ENCODE measurements at places on chromosomes 16 and 17.

GRCh38 chr17:15915961-15916360 is 29.0 kb upstream of the ADORA2B start:
- DNase-seq = peak; percentile 30

DNA sequence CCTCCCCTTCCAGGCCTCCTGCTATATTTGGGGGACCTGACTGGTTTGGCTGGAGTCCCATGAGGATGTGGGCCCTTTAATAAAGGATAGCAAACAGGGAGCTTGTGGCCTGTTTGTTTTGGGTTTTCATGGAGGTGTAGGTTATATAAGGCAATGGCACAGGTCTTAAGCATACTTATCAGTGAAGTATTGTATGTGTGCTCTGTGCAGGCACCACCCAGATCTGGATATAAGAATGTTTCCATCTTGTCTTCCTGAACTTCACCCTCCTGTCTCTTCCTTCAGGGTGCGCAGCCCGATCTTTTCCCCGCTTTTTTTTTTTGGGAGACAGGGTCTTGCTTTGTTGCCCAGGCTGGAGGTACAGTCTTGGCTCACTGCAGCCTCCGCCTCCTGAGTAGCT is 10.6 kb downstream of the SLC52A1 start:
- DNase-seq = no peak

- DNase-seq = no peak
Measured at GRCh38 chr16:75263291-75263962, 12.0 kb upstream of the BCAR1 start.

- no peak for DNase-seq
Measured at GRCh38 chr16:20327444-20328041, at the start of gene GP2. Gene GP2, minus strand, starts transcription at chr16:20327513. Its CDS starts 1,082 bp downstream, at chr16:20326431.

GRCh38 chr17:73090396-73091202 is 1.9 kb downstream of the SLC39A11 start:
- no peak for DNase-seq

GRCh38 chr17:4920351-4921048 is 11.6 kb upstream of the GP1BA start:
- no peak for DNase-seq

GRCh38 chr17:40559954-40560591 is 5.2 kb downstream of the CCR7 start:
- DNase-seq = peak; percentile 88

DNA sequence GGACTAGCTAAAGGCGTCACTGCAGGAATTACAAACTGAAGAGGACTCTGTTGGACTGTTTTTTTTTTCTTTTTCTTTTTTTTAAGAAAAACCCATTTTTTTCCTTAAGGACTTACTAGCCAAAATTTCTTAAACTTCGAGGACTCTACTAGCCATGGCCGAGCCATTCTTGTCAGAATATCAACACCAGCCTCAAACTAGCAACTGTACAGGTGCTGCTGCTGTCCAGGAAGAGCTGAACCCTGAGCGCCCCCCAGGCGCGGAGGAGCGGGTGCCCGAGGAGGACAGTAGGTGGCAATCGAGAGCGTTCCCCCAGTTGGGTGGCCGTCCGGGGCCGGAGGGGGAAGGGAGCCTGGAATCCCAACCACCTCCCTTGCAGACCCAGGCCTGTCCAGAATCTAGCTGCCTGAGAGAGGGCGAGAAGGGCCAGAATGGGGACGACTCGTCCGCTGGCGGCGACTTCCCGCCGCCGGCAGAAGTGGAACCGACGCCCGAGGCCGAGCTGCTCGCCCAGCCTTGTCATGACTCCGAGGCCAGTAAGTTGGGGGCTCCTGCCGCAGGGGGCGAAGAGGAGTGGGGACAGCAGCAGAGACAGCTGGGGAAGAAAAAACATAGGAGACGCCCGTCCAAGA is 878 bp downstream of the HEXIM1 start:
- peak; percentile 91 for DNase-seq

- no peak for DNase-seq
Measured at GRCh38 chr17:72884066-72884465, 208.4 kb downstream of the SLC39A11 start.

- DNase-seq = peak; percentile 72
Measured at GRCh38 chr16:76222853-76223252, 54.3 kb upstream of the CNTNAP4 start.

GRCh38 chr16:9003322-9003721 is 39.6 kb upstream of the USP7 start:
- no peak for DNase-seq

- no peak for DNase-seq
Measured at GRCh38 chr16:60755907-60756306, 1280.3 kb downstream of the CDH8 start.

GRCh38 chr16:20937736-20938135 is 37.2 kb downstream of the LYRM1 start:
- DNase-seq = no peak

- DNase-seq = no peak
Measured at GRCh38 chr16:78385086-78385805, 285.8 kb downstream of the WWOX start.

GRCh38 chr17:35568561-35568960 is 7.9 kb upstream of the SLFN14 start:
- no peak for DNase-seq

DNA sequence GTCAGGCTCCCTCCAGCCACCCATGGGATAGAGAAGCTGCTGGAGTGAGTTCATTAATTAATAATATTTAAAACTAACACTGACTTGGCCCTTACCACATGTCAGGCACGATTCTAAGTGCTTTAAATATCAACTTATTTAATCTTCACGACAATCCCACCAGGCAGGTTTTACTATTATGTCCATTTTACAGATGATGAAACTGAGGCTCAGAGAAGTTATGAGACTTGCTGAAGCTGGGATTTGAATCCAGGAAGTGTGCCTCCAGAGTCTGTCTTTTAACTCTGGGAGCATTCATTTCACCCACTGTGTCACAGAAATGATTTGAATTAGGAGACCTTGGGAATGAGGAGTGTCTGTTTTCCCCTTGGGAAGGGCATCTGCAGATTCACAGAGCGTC is 8.8 kb downstream of the SPNS3 start:
- no peak for DNase-seq

GRCh38 chr16:89357055-89357816 is 133.1 kb downstream of the ANKRD11 start:
- peak; percentile 95 for DNase-seq

DNA sequence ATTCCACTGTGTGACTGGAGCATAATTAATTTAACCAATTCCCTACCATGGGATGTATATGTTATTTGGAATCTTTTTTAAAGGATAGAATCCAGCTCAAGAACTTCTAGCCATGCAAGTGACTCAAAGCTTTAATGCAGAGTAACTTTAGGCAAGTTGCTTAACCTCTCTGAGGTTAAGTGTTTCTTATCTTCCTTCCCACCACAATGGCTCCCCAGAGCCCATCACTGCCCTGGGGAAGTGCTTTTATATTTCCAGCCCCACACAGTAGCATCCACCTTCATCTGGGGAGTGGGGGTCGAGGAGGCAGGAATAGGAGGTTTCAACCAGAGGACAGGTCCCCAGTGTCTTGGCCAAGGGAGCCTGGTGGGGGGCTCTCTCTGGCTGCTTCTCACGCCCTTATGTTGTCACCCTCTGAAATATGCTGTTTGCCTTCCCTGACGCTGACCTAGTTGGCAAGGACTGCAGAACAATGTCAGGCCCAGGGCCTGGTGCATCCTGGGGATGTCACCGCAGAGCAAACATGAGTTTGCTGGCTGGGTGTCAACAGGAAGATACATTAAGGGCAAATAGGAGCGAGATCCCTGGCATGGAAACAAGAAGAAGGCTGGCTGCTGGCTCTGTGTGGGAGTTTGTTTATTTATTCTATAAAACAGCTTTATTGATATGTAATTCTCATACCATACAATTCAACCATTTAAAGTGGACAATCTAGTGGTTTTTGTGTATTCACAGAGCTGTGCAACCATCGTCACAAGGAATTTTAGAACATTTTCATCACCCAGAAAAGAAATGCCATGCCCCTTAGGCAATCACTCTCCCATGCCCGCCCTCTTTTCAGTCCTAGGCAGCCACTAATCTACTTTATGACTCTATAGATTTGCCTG is 46.6 kb upstream of the WSB1 start:
- DNase-seq = no peak

GRCh38 chr17:73952480-73953205 is 250.8 kb upstream of the RPL38 start:
- DNase-seq = no peak

GRCh38 chr17:45828171-45828570 is 16.5 kb upstream of the SPPL2C start:
- peak; percentile 36 for DNase-seq

GRCh38 chr17:68646626-68647526 is 45.7 kb upstream of the FAM20A start:
- DNase-seq = no peak

GRCh38 chr17:76921340-76922036 is 53.3 kb downstream of the MGAT5B start:
- no peak for DNase-seq

DNA sequence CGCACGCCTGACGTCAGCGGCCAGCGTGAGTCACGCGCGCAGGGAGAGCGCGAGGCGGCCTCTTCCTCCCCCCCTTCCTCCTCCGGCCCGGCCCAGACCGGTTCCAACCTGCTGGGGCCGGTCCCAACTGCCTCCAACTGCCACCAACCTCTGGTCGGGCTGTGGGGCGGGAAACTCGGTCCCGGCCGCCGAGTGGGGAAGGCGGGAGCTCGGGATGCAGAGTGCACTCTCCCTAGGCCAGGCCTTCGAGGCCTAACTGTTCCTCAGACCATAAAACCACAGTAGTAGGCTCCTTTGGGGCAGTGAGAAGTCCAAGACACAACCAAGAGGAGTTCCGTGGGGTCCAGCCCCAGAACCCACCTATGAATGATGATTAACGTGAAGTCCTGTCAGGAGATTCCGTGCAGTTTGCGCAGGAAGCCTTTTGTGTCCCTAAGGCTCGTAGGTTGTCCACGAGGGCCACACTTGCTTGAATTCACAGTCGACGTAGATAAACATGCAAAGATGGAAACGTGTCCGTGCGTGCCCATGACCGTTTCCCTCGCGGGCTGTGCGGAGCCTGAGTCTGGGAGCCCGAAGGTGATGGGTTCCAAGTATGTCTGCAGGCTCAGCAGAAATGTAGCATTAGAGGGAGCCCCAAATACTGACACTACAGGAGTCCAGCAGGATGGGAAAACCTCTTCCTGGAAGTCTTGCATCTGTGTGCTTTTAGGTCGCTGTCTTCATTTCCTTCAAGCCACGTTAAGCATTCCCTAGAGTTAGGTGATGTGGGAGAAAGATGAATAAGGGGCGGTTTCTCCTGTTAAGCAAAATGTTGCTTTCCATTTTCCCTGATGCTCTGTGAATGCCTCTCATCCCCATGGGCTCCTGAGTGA is 647 bp downstream of the UNK start:
- DNase-seq = no peak

- no peak for DNase-seq
Measured at GRCh38 chr16:49618955-49619354, 237.0 kb downstream of the ZNF423 start.

DNA sequence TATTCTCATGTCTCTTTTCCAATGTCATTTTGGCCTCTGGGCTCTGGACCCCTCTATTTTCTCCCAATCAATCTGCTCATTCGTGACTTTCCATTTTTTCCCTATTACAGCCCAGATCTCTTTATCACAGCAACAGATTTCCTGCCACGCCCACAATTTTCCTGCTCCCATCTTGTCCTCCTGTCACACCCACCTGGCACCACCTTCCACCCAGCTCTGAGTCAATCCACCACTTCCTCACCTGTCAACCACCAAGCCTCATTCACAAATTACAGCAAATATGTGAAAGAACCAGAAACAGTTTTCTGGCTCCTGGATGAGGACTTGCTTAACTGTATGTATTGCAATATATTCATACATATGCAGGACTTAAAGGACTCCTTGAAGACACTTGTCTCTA is 311.3 kb downstream of the GRIN2A start:
- DNase-seq = no peak

DNA sequence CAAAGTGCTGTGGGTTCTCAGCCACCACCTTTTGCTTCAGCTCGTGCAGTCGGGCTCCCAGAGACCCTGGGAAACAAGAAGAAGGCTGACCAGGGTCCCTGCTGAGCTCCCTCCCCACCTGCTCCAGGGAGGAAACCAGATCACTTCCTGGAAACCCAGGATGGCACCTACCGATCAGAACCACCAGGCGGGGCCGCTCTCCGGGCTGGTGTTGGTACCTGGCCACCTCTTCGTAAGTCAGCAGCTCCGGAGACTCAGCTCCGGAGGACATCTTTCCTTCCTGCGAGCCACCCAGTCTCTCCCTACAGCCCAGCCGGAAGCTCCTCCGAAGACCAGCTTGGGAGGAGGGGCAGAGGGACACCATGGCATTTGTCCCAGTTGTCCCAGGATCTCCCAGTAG is 18.9 kb downstream of the MPP3 start:
- no peak for DNase-seq

DNA sequence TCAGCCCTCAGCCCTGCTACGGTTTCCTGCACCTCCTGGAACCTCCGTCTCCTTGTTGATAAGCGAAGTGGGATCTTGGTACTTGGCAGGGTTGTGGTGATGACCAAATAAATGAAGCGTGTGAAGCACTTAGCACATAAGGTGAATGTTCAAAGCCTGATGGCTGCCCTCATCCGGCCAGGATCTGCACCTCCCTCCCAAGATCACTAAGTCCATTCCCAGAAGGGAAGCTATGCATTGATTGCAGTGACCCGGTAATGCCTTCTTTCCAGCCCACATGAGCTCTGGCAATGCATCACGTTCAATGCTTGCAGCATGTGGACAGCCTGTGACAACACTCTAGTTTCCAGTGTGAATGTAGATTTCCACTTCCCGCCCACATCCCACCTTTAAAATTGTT is 24.9 kb upstream of the RHOT1 start:
- DNase-seq = no peak

DNA sequence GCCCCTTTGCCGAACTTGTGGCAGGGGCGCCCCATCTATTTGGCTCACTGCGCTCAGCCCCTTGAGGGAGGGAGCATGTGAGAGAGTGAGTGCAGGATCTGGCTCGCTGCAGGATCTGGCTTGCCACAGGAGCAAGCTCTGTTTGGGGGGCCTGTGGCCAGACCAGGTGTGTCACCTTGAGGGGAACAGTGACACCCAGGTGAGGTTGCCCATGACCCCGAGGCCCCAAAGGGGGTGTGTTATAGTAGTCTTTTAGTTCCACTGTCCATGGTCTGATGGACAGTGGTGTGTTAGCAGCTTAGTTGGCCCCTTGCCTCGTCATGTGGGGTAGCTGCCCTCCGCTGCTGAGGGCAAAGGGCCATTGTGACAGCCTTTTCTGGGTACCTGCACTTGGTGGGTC is 41.6 kb downstream of the CCDC42 start:
- no peak for DNase-seq

- no peak for DNase-seq
Measured at GRCh38 chr16:2511128-2511800, 2.5 kb upstream of the ATP6V0C start.

All from SK-N-DZ (cell line).